ENCODE measurements at places on chromosomes 11 and 22. TPM values are rescaled to one million over a fixed set of nuclear protein-coding genes. Genes with fewer than 3 reads are reported as not detected.

GRCh38 chr22:47071807-47072641 is 309.6 kb downstream of the TBC1D22A start:
- DNase-seq: no peak

- DNase-seq: no peak
These were observed 39.7 kb upstream of the PANX1 start for GRCh38 chr11:94088906-94089305.

- no peak for DNase-seq
These were observed 31.4 kb downstream of the IGLL1 start for GRCh38 chr22:23548501-23549197.

DNA sequence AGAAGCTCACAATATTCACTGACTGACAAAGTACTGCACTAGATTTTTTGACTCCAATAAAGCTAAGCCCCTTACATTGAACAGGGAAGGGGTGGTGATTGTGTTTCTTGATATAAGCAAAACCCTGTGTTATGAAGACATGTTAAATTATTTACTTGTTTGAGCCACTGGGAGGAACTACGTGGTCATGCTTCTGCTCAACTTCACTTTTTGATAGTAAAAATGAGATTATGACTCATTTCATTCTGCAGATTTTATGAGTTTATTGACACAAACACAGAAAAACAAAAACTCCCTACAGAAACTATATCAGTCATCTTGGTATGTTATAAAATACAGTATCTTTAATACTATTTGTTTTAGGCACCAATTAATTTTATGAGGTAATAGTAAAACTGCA is 124.7 kb downstream of the CADM1 start:
- DNase-seq: no peak

- no peak for DNase-seq
These were observed 475.1 kb upstream of the LARGE1 start for GRCh38 chr22:34395370-34395769.

Gene APOL4
- 0.82 TPM for total RNA-seq

Measured in neural progenitor cell (in vitro differentiated cells).